Sigmoid colon (tissue), 7 donors: ENCODE measurements at places on chromosomes 2 and 18. TPM values are rescaled to one million over a fixed set of nuclear protein-coding genes. Genes with fewer than 3 reads are reported as not detected.

DNA sequence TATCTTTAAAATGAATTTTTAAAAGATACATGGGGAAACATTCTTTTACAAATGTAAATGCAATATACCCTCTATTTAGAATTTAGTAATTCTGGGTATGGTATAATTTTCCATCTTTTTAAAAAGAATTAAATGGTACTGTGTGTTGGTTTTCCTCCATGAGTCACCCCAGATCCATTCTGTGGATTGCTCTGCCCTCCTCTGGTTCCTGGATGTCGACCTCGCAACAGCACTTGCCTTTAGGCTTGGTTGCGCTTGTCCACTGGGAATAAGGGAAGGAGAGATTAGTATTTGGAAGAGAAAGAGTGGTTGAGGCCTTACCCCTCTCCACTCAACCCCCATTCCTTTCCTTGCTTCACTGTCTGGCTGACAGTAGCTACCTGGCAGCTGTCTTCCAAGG is 90.4 kb downstream of the FTCDNL1 start:
- no peaks in the 10 kb centered on the region for H3K4me1 ChIP-seq
- no peaks in the 10 kb centered on the region for H3K27me3 ChIP-seq
- no peak overlapping the region for H3K27ac ChIP-seq

- H3K27me3 ChIP-seq: no peaks in the 10 kb centered on the region
- H3K36me3 ChIP-seq: no peaks in the 10 kb centered on the region
- no peak for DNase-seq
- no peak overlapping the region for H3K27ac ChIP-seq
- no peak overlapping the region for H3K4me3 ChIP-seq
- H3K4me1 ChIP-seq: peaks cover 48% of the 10 kb centered on the region
These were observed 35.1 kb upstream of the ROCK2 start for GRCh38 chr2:11379558-11379957.

GRCh38 chr18:67408240-67408639 is 108.3 kb downstream of the DSEL start:
- no peak overlapping the region for H3K27ac ChIP-seq
- H3K36me3 ChIP-seq: no peaks in the 10 kb centered on the region
- DNase-seq: no peak
- no peaks in the 10 kb centered on the region for H3K27me3 ChIP-seq

GRCh38 chr2:120932881-120933280 is 197.2 kb downstream of the GLI2 start:
- no peaks in the 10 kb centered on the region for H3K36me3 ChIP-seq
- no peaks in the 10 kb centered on the region for H3K27me3 ChIP-seq
- H3K27ac ChIP-seq: no peak overlapping the region
- no peak overlapping the region for H3K4me3 ChIP-seq

PGAP1 gene
- total RNA-seq: 6.6 TPM
